Dorsolateral prefrontal cortex (tissue), 122 donors: ENCODE measurements at places on chromosomes 16 and 17. TPM values are rescaled to one million over a fixed set of nuclear protein-coding genes. Genes with fewer than 3 reads are reported as not detected.

SOCS1 gene
- total RNA-seq = not detected

ZFP3 gene
- 8.7 TPM for total RNA-seq

CCL1 gene
- 0.93 TPM for total RNA-seq

SPATA22 gene
- total RNA-seq = 3.8 TPM

AOC3 gene
- 3.2 TPM for total RNA-seq

CDH13 gene
- total RNA-seq = 98.3 TPM

CBFB gene
- 27.4 TPM for total RNA-seq

CCL14 gene
- total RNA-seq = not detected

NKD1 gene
- 8.2 TPM for total RNA-seq

KCNH6 gene
- 0.79 TPM for total RNA-seq

GRCh38 chr17:58587713-58588117 is 73.3 kb upstream of the MTMR4 start:
- peak; percentile 48 for DNase-seq

GRCh38 chr17:77750427-77751043 is 208.0 kb upstream of the TNRC6C start:
- DNase-seq = no peak

- DNase-seq = no peak
Observed at GRCh38 chr17:78617511-78618061, 40.4 kb upstream of the DNAH17 start.

DNA sequence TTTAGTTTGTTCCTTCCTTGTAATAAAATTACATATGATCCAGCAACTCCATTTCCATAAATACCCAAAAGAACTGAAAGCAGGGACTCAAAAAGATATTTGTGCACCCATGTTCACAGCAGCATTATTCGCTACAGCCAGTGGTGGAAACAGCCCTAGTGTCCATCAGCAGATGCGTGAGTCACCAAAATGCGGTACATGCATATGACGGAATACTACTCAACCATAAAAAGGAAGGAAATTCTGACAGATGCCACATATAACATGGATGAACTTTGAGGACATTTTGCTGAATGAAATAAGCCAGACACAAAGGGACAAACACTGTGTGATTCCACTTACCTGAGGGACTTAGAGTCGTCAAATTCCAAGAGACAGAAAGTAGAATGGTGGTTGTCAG is 9.1 kb upstream of the SLC47A2 start:
- no peak for DNase-seq

DNA sequence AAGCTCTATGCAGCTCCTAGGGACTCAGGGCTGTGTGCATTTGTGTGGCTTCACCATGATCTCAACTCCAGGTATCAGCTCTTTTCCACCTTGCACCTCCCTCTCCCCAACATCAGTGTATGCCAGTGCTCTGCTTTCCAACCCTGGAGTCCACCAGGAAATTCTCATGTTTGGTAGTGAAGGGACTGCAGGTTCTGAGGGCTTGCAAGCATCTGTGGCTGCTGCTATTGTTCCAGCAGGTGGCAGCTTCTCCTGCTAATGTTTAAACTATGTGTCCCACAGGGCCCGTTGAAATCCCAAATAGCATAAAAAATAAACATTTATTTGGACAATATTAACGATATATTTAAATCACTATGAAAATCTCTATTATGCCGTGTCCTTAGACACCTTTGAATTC is 82.0 kb downstream of the RGS9 start:
- no peak for DNase-seq

GRCh38 chr16:606656-607307 is 16.9 kb downstream of the RAB40C start:
- DNase-seq = no peak

DNA sequence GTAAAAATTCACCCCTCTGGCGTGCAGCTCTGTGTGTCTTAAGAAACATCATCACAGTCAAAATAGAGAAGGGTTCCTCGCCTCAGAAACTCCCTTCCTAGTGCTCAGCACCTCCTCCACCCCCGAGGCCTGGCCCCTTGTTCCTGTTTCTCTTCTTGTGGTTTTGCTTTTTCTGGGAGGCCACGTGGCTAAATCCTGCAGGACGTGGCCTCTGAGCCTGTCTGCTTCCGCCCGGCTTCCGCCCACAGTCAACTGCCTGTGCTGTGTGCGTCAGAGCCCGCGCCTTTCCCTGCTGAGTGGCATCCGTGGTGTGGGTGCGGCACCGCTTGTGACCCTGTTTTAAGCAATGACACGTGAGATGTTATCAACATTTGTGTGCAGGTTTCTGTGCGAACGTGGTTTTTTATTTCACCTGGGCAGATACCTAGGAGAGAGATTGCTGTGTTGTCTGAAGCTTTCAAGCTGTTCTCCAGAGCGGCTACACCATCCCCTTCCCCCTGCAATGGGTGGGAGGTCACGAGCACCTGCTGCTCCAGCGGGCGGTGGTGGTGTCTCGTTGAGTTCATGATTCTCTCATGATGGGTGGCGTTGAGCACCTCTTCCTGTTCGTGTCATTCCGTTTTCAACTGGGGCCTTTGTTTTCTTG is 21.7 kb downstream of the ACSF3 start:
- no peak for DNase-seq

DNA sequence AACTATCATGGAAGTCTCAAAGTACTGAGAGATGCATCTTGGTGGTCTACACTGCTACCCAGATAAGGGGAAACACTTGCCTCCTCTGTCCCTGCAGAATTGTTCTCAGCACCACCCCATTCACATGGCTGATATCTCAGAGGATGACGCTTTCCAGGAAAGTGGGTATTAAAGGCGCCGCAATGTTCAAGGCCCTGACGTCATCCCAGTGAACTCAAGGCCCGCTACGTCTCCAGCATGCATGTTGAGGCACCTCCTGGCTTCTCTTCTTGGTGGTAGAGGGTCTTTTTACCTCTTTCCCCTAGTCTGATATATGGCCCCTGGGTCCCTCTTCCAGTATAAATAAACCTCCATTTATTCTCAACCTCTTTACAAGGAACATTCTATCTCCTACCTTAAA is 1.0 kb downstream of the OR1A1 start:
- no peak for DNase-seq

DNA sequence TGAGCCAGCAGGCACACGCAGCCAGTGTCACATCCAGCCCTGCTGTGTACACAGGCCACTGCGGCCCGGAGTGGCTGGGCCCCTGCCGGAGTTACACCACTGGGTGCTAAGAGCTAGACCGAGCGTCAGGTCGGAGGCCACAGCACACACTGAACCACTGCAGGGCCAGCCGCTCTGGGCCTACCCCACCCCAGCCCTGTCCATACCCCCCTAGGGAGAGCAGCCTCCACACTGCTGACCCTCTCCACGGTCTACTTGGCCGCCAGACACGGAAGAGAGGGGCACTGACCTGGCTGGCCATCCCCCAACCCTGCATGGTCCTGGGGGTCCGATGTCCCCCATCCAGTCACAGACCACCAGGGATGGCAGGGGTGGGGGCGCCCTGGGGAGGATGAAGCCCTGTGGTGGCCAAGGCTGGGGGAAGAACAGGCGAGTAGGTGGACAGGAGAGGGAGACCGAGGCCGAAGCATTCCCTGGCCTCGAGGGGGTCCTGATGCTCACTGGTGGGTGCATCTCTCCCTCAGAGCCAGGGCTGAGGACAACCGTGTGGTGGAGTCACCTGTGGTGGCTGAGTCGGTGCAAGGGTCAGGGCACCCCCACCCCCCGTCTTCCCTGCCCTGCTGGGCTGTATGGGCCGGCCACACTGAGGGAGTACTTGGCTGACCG is 34.9 kb upstream of the ZC3H18 start:
- DNase-seq = no peak

GRCh38 chr16:5046914-5047313 is 13.2 kb upstream of the NAGPA start:
- no peak for DNase-seq

DNA sequence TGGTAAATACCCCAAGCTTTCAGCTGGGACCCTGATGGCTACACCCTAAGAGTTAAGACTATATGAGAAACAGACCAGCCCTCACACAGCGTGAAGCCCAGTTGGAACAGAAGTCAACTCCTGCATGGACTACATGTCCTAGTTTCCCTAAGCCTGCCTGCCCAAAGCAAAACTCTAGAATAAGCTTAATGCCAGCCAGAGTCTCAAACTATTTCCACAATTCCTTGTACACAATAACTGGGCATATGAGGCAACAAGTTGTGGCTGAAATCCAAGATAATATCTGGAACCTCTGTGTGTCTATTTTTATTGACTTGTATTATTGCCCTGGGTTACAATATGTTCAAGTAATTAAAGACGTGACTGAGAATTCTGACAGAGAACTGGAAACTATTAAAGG is 19.4 kb downstream of the MYH10 start:
- DNase-seq = no peak

DNA sequence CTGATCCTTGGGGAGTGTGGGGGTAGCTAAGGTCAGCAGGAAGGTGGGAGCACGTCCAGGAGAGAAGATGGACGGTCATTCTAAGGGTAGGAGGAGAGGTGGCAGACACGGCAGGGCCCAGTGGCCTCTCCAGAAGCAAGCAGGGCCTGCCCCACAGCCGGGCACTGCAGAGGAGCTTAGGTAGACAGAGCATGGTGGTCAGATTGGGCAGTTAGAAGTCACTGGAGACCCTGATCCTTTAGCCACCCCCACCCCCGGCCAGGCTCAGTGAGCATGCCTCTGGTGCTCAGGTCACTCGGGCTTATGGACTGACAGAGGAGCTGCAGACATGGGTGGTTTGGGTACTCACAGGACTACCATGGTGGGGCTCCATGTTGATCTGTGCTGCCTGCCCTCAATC is 26.3 kb downstream of the NLRP1 start:
- no peak for DNase-seq

DNA sequence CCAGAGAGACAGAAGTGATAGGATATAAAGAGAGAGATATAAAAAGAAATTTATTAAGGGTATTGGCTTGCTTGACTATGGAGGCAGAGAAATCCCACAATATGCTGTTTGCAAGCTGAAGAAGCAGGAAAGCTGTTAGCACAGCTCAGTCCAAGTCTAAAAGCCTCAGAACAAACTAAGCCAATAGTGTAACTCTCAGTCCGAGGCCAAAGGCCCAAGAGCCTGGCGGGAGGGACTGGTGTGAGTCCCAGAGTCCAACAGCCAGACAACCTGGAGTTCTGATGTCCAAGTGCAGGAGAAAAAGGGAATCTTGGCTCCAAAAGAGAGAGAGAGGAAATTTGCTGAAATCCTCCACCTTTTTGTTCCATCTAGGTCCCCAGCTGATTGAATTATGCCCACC is 30.3 kb upstream of the NACA2 start:
- DNase-seq = no peak

GRCh38 chr17:41520821-41521521 is 2.3 kb upstream of the KRT15 start:
- DNase-seq = no peak

- no peak for DNase-seq
Observed at GRCh38 chr17:80119271-80119791, 17.9 kb downstream of the GAA start.

DNA sequence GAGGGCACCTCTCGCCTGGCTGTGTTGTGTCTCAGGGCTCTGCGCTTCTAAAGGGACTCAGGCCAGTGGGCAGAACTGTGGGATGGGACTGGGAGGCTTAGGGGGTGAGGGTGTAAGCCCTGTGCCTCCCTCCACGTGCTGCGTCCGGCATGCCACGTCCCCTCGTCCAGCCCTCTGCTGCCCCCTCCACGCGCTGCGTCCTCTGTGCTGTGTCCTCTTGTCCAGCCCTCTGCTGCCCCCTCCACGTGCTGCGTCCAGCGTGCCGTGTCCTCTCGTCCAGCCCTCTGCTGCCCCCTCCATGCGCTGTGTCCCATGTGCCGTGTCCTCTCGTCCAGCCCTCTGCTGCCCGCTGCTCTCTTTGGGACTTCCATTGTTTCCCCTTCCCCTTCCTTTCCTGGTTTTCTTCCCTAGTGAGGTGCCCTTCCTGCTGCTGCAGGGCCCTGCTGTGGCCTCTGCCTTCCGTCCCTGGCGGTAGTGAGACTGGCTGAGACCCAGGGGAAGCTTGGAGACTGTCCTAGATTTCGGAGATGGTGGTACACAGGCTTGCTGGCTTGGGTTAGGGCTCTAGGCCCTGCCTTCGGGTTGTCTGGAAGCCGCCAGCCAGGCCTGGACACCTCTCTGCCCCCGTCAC is 6.4 kb upstream of the ZNF750 start:
- no peak for DNase-seq

DNA sequence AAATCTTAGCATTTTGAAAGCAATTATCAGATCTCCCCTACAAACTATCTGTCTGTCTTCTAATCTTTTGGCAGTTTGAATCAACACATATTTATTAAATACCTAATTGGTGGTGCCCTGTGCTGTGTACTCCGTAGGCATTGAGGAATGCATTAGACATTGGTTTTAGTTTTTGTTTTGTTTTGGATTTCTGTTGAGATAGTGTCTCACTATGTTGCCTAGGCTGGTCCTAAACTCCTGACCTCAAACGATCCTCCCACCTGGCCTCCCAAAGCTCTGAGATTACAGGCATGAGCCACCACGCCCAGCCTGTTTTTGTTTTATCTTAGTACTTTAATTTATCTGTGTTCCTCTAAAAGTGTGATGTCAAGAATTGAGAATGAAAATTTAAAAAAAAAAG is 124.8 kb upstream of the RBL2 start:
- DNase-seq = no peak

- no peak for DNase-seq
Observed at GRCh38 chr17:19379361-19380065, 1.2 kb downstream of the MAPK7 start.

GRCh38 chr16:4886151-4886550 is 38.9 kb downstream of the UBN1 start:
- no peak for DNase-seq

DNA sequence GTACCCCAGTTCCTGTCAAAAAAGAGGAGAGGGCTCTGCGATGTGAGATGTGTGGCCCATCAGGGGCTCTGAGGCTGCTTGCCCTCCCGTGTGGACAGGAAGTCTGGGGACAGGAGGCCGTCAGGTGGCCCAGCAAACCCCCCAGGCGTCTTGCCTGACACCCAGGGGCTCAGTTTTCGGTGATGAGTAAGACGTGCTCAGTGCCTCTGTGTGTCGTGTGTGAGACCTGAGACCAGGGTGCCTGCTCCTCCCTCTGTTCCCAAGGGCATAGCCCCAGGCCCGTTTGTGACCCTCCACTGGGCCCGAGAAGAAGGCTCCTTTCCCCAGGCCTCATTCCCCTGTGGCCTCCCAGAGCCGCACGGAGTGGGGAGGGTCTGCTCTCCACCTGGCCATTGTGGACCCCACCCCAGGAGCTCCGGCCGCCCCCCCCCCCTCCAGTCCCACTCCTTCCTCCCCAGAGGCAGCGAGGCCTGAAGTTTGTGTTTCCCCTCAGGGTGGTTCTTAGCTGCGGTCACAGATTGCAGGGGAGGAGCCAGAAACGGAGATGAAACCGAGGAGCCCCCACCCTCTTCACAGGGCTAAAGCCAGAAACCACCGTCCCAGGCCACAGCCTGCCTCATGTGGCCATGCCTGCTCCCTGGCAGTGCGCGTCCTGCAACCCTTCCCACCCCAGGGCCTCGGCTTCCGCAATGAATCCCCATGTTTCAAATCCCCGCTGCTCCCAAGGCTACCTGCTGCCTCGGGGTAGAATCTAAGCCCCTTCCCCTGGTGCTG is 4.9 kb upstream of the ACTG1 start:
- no peak for DNase-seq
